Mucosa of descending colon (tissue), 3 donors: ENCODE measurements at places on chromosomes 4 and X.

- DNase-seq = no peak
Measured at GRCh38 chr4:1958276-1959103, 50.3 kb downstream of the NELFA start.

DNA sequence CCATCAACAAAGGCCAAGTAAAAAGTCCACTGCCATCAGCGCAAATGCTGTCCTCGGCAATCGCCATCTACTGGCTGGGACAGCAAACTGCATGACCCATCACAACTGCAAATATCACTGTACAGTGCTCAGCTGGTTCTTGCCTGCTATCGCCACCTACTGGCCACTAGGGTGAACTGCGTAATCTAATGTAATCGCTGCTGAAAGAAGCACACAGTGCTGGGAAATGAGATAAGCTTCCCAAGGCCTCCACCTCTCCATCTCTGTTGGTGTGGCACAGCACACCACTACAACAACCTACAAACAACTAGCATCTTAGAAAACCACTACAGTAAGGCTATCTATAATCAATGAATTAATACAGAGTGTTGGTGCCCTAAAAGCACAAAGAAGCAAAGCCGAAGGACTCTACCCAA lies 298.3 kb downstream of the TEX13A start:
- DNase-seq = no peak

DNA sequence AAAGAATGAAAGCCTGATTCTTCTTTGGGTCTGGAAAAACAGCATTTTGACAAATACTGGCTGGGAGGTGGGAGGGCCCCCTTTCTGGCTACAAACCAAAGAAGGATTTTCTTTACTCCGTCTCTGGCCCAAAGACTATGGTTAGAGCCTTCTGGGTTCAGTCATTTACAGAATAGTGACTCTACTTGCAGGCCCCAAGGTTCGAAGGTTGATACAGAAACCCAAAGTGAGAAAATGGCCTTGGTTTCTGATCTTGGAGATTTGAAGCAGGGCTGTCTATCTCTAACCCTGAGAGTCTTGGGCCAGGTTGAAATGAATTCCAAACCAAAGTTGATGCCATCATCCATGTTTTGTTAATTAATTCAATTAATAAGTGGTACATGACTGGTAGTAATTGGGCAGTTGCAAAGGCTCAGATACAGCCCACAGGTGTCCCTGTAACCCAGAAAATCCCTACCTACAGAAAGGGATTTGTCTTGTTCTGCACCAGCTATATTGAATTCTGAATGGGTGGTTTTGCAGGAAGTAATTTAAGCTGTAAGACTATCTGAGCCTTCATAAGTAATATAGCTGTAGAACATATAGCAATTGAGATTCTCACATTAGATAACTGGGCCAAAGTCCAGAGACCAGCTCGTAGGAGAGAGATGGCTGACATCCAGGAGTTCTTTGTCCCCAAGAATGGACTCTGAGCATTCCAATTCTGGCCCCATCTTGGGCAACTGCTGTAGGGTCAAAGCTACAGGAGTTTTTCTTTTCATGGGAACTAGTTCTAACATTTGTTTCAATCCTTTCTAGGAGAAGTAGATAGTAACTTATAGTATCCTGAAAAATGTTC lies 34.5 kb downstream of the CHRNA9 start:
- DNase-seq = no peak

- no peak for DNase-seq
Measured at GRCh38 chr4:174277433-174277832, 6.0 kb downstream of the FBXO8 start.

DNA sequence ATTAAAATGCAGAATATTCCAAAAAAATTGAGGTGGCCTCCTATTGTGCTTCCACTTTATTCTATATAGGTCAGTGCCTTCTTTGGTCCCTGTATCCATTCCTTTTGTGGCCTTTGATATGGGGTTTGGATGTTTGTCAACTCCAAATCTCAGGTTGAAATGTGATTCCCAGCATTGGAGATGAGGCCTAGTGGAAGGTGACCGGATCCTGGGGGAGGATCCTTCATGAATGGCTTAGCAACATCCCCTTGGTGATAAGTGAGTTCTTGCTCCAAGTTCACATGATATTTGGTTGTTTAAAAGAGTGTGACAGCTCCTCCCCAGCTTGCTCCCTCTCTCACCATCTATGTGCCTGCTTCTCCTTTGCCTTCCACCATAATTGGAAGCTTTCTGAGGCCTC lies 380.6 kb downstream of the INPP4B start:
- no peak for DNase-seq

GRCh38 chr4:123812066-123812390 lies 415.4 kb downstream of the SPRY1 start:
- DNase-seq = no peak

GRCh38 chrX:154727418-154727817 lies 23.5 kb downstream of the GAB3 start:
- DNase-seq = no peak

- no peak for DNase-seq
Measured at GRCh38 chr4:117889978-117890377, 144.3 kb upstream of the NDST3 start.

- no peak for DNase-seq
Measured at GRCh38 chrX:65488495-65488894, 46.1 kb downstream of the LAS1L start.

DNA sequence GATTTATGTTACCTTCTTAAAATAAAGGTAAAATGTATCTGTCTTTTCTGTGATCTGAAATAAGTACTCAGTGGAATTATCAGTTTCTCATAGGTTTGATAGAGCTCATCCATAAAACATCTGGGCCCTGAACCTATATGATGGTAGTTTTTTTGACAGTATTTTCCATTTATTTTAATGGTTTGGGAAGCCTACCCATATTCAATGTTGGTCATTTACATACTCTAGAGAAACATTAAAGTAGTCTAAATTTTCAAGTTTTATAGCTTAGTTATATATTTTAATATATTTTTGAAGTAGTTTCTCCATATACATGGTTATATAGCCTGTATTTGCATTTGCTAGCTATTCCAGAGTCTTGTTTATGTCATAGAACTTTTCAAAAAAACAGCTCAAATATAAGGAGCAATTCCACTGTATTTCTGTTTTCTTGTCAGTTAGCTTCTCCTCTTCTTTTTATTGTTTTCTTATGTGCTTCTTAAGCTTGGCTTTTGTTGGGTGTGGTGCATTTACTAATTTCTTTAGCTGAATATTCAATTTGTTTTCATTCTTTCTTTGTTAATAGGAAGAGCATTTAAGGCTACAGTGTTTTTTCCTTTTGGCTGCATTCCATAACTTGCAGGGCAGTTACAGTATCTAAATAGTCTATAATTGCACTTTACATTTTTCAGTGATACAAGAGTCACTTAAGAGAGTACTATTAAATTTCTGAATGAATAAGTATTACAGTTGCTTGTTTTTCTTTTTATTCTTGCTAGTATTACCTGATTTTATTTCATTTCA lies 181.4 kb downstream of the DKK2 start:
- DNase-seq = no peak

DNA sequence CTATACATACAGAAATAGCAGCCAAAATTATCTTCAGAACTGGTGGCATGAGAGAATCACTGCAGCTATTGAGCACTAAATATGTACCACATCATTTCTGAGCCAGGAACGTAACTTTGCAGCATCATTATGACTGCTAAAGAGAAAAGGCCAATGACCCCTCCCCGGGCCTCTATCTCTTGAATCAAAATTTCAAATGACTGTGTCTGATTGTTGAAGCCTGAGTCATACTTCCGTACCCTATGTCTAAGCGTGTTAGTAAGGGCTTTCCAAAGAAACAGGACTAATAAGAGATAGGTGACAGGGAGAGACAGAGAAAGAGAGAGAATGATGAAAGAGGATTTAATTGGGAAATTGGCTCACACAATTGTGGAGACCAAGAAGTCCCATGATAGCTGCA lies 445.5 kb upstream of the SPANXN1 start:
- DNase-seq = no peak

DNA sequence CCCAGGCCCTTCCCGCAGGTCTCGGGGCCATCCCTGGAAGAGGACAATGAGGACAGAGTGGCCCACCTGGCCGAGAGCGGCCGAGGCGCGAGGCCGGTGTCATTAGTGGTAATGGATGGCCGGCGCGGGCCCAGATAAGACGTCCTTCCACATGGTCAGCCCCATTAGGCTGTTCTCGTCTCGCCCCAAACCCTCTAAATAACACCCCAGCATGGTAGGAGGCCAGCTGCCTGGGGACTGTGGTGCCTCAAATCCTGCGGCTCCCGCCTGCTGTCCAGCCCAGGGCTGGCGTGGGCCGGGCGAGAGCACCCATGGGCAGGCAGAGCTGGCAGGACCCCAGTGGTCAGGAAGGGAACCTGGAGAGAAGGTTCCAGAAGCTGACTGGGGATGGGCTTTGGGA lies 121.7 kb downstream of the FAM53A start:
- DNase-seq = no peak

- DNase-seq = no peak
Measured at GRCh38 chr4:153198719-153199118, 5.5 kb upstream of the TRIM2 start.

DNA sequence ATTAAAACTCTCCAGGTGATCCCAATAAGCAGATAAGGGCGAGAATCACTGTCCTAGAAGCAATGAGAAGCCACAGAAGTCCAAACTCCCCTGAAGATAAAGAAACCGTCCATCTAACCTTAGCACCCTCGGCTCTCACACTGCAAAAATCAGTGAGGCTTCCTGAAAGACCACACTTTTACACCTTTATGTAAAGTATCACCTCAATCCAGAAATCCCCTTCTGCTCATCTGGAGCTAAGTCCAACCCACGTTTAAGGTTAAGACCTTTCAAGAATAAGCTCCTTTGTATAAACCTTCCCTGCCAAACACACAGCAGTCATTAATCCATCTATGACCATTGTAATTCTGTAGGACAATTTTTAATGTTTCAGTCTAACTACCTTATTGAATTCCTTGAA lies 41.7 kb downstream of the LIN54 start:
- DNase-seq = no peak

DNA sequence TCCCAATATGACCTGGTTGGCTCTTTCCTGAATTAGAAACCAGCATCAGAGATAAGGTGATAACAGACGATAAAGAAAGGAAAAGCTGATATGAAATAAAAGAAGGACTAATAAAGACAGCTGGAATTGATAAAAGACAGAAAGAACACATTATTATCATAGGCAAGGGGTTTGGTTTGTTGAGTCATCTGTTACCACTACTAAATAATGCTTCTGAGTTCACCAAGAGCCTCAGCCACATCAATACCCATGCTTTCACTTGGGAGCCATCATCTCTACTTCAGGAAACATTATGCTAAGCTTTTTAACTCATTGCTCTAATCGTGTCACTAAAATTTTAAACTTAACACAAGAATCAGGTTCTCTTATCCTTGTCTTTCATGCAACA lies 27.6 kb downstream of the ANXA5 start:
- no peak for DNase-seq

DNA sequence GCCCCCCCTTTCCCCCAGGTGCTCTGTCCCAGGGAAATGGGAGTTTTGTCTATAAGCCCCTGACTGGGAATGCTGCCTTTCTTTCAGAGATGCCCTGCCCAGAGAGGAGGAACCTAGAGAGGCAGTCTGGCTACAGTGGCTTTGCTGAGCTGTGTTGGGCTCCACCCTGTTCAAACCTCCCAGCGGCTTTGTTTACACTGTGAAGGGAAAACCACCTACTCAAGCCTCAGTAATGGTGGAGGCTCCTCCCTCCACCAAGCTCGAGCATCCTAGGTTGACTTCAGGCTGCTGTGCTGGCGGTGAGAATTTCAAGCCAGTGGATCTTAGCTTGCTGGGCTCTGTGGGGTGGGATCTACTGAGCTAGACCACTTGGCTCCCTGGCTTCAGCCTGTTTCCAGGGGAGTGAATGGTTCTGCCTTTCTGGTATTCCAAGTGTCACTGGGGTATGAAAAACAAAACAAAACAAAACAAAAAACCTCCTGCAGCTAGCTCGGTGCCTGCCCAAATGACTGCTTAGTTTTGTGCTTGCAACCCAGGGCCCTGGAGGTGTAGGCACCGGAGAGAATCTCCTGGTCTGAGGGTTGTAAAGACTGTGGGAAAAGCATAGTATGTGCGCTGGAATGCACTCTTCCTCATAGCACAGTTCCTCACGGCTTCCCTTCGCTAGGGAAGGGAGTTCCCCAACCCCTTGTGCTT lies 41.7 kb downstream of the ITM2A start:
- DNase-seq = peak; percentile 23

GRCh38 chr4:5710961-5711478 lies at the start of gene EVC:
Gene EVC, plus strand, starts transcription at chr4:5711201. Its CDS starts 180 bp downstream, at chr4:5711381.
- DNase-seq = peak; percentile 70

GRCh38 chrX:87167841-87168240 lies 349.8 kb upstream of the KLHL4 start:
- DNase-seq = no peak

DNA sequence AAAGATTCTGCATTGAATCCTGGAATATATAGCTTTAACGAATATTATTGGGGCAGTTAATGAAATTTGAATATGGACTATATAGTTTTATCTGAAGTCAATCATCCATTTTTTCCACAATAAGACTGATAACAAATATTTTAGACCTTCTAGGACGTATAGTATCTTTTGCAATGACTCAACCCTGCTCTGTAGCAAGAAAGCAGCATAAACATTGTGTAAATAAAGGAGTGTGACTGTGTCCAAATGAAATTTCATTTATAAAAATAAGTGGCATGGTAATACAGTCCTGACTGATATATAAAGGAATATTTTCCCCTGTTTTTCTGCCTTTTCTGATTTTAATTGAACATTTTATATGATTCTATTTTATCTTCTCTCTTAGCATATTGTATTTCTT lies 947.7 kb upstream of the SLIT2 start:
- no peak for DNase-seq

DNA sequence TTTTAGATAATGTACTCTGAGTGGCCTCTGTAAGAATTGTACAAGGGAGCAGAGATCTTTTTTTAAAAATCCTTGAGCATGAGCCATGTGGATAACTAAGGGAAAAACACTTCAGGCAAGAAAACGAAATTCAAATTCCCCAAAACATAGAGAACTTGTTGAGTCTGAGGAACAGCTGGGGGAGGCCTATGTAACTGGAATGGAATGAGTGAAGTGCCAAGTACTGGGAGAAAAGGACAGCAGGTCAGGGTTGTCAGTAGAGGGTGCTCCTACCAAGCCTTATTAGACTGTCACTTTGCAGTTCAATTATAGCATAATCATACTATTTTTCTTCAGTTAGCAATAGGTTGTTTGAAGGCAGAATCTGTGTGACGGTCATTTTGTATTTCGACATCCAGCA lies 135.1 kb downstream of the ARHGAP6 start:
- DNase-seq = no peak

DNA sequence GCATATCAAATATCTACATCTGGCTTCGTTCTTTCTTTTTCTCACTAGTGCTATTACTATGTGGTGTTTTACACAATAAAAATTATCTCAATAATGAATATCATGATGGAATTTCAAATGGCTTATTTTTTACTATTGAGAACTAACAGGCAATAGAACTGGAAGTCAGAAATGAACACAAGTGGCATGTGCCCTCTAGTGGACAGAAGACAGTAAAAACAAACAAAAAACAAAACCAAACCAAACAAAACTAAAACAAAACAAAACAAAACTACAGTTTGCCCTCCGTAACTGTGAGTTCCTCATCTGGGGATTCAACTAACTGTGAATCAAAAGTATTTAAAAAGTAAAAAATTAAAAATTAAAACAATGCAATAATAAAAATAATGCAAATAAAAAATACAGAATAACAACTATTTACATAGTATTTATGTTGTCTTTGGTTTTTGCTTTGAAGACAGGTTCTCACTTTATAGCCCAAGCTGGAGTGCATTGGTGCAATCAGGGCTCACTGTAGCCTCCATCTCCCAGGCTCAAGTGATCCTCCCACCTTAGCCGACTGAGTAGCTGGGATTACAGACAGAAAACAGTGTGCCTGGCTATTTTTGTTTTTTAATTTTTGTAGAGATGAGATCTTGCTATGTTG lies 195.6 kb upstream of the TACR3 start:
- peak; percentile 5 for DNase-seq

GRCh38 chrX:143964549-143964948 lies 80.7 kb downstream of the UBE2NL start:
- no peak for DNase-seq
